Endodermal cell (in vitro differentiated cells): ENCODE measurements at places on chromosomes 5 and 9.

GRCh38 chr5:76944638-76945037 lies 8.2 kb upstream of the CRHBP start:
- DNase-seq = no peak

- no peak for DNase-seq
These were observed 75.0 kb downstream of the OTULIN start for GRCh38 chr5:14739538-14739937.

GRCh38 chr5:78078858-78079257 lies 215.6 kb downstream of the AP3B1 start:
- DNase-seq = no peak

GRCh38 chr5:66898241-66898995 lies 298.2 kb downstream of the CD180 start:
- DNase-seq = no peak

DNA sequence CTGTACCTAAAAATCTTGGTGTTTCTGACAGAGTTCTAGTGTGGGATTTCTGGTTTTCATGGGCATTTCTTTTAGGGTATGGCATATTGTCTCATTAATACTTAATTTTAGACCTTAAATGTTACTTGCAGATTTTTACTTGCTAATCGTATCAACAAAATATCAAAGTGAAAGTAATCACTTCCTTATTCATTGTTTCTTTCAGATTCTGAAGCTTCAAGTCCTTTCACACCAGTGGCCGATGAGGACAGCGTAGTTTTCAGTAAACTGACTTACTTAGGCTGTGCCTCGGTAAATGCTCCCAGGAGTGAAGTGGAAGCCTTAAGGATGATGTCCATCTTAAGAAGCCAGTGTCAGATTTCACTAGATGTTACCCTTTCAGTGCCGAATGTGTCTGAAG lies 45.2 kb downstream of the RABGAP1 start:
- no peak for DNase-seq

DNA sequence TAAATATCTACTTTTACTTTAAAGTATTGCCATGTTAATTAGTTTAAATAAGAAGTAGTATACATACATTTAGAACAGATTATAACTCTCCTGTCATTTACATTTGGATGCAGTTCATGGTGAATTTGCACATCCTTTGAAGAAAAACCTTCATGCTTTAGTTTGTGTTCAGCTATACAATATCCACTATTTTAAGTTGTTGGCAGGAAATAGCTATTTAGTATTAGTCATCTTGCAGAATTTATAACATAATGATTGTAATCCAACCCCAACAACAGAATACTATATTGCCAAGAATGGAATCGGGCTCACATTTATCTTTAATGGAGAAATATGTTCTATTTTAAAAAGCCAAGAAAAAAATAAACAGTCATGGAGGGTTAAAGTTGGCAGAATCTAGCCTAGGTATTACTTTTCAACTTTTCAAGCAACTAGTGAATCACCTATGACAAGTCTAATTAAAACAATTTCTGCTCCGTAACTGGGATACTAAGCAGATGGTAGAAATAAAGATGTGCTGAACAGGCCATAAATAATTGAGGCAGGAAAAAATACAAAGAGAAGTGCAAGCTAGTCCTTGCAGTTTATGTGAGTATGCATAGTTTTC lies 1170.6 kb upstream of the NUDT12 start:
- no peak for DNase-seq

- no peak for DNase-seq
These were observed 89.8 kb downstream of the NREP start for GRCh38 chr5:111667128-111667736.

DNA sequence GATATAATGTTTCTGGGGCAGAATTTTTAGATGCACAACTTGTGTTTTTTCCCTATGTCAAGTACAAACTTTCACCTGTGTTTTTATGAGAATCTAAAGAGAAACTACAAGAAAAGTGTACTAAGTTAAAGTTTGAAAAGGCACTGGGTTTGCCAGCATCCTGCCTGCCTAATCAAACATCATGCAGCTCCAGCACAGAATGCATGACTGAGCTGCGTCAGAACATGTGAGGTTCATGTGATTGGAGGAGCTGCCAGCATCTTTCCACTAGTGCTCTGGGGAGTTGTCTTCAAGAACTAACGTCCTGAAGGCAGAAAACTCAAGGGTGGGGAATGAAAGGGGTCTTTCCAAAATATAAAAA lies 46.1 kb upstream of the RIC1 start:
- no peak for DNase-seq

- no peak for DNase-seq
These were observed 45.6 kb upstream of the STXBP1 start for GRCh38 chr9:127566351-127567001.

DNA sequence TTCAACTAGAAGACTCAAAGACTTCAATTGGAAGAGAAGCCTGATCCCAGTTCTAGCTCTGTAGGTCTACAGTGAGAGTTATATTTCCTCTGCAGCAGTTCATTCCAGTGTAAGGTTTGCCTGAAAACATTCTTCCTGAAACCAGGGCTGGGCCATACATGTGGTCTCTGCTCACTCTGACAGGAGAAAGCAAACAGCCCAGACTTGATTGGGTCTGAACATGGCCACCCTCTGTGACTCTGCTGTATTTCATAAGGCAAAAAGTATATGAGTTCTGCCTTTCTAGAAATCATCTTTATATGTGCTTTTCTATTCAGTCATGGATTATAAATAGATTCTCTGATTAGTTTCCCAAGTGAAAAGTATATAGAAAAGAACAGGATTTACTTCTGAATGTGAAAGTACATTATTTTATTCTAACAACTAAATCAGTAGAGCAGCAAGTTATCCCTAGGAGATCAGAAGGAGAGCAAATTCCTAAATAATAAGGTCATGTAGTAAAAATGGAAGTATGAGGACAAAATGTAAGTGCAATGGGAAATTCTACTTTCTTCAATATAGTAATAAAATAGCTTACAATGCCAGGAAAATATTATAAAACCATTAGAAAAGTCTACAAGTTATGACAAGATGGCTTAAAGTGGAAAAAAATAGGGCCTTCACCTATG lies 144.3 kb downstream of the EFNA5 start:
- DNase-seq = no peak

GRCh38 chr5:56699538-56699937 lies 115.8 kb upstream of the MAP3K1 start:
- no peak for DNase-seq

DNA sequence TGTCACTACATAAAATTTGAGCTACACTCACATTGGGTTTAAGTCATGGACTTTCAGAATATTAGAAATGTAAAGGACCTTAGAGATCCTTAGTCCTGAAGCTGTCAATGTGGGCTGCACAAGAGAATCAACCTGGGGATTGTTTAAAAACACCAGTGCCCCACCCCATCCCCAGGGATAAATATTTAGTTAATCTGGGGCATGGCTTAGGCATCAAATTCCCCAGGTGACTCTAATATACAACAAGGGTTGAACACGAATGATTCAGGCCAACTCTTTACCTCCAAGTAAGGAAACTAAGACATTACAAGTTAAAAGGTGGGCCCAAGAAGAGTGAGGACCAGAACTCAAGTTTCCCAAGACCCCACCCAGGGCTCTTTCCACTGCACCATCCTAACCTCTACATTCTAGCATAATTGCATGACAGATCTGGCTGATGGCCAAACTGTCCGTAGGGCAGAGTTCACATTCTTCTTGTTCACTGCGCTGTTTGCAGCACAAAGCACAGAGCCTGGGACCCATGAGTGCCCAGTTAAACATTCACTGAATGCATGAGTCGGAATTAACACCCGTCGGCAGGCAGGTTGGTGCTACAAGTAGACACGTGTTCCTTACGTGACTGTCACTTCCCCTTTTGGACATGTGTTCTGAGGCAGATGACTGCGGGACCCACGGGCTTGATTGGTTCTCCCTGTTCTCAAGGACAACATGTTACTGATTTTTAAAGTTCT lies 25.2 kb downstream of the CYFIP2 start:
- DNase-seq = no peak

- DNase-seq = no peak
These were observed 29.0 kb upstream of the MVB12B start for GRCh38 chr9:126297661-126298060.

GRCh38 chr9:95834281-95834907 lies 41.1 kb upstream of the ERCC6L2 start:
- DNase-seq = no peak

GRCh38 chr5:58503390-58504046 lies 12.3 kb downstream of the GAPT start:
- DNase-seq = no peak

GRCh38 chr5:122844136-122844909 lies 1.1 kb upstream of the SNX24 start:
- DNase-seq = peak; percentile 64

- DNase-seq = no peak
These were observed 77.1 kb upstream of the FST start for GRCh38 chr5:53403291-53403690.

DNA sequence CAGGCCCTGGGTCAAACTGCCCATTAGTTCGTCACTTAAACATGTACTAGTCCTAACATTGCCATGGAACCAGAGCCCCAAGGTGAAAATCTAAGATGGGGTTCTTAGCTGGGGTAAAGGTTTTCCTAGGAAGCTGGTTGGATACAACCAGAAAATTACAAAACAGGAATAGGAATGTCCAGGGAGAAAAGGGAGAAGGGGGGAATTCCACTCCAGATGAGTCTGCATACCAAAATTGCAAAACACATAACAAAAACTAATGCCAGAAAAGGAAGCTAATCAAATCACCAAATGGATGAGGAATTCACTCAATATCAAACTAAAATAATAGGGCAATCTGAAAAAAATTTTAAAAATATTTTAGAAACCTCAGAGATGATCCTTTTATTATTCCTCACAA lies 396.2 kb downstream of the EFNA5 start:
- DNase-seq = no peak

DNA sequence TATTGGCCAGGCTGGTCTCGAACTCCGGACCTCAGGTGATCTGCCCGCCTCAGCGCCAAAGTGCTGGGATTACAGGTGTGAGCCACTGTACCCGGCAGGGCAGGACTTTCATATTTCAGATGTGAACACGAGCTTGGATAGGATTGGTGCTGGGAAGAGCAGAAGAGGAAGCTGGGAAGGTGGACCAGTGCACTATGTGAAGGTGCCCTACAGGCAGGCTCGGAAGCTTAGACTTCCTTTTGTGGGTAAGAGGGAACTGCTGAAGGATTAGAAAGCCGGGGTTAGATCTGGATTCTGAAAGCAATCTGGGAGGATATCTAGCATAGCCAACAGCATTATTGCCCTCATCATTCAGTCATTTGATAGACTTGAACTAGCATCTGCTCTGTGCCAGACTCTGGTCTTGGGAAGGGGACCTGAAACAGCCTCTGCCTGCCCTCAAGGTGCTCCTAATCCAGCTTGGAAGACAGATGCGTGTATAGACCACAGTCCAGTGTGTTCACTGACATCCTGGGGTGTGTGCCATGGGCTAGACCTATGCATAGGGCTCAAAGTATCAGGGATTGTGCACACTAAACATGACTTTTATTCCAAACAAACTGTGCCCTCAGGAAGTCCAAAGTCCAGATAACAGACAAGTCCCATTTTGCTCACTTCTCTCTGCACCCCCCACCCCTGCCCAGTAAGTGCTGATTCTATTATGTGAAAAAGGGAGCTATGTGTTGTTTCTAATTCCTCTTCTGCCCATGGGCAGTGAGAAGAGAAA lies 637 bp downstream of the CBY3 start:
- no peak for DNase-seq

DNA sequence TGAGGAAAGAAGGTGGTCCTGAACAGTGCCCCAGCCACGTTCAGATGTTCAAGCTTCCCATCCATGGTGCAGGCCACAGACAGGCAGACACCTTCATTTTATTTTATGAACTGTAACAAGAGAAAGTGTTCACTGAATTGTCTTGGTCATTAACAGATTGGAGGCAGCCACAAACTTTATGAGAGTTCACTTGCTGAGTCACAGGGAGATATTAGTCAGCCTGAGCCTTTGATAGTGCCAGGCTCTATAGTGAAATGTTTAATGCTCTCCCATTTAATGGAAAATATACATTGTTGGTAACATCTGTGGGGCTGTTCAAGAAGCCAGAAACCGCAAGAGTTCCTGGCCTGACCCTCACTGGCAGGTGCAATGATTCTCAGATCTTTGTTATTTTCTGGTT lies 237.0 kb downstream of the TENT4A start:
- DNase-seq = no peak

- no peak for DNase-seq
These were observed 9.6 kb upstream of the BTNL8 start for GRCh38 chr5:180889381-180889780.

GRCh38 chr5:39191216-39191615 lies 28.1 kb downstream of the FYB1 start:
- no peak for DNase-seq

GRCh38 chr5:72956324-72957140 lies 691 bp downstream of the FCHO2 start:
- peak; percentile 76 for DNase-seq

DNA sequence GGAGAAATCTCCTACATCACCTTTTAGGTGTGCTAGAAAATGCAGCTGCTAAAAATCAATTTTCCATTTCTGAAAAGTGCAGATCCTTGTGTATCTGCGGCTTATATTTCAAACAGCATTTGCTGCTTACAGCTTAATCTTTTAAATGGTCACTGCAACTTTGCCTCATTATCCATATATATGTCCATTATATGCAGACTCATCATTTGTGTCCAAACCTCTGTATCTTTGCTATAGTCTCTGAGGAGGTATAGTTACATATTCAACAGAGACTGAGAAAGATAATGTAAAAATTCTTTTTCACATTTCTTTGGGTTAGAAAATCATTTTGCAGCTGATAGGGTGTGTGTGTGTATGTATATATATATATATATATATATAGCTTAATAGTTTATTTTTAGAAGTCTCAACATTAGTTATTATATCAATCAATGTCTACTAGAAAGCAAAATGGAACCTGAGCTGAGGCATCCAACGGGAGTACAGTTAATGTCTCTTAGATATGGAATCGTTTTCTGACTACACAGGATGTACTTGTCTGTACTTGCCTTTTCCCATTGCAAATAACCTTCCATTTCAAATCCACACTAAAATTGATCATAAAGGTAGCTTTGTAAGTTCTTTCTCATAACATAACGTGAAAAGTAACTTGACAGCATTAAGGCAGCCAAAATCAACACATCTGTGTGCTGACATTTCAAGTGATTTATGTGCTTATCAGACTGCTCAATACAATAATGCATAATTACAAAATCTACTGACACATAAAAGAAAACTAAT lies 267.0 kb upstream of the HAPLN1 start:
- no peak for DNase-seq

GRCh38 chr5:160435532-160435931 lies 13.9 kb downstream of the PTTG1 start:
- DNase-seq = no peak

GRCh38 chr5:154311362-154311761 lies 120.8 kb downstream of the GALNT10 start:
- DNase-seq = no peak
